ENCODE measurements at places on chromosomes 7 and 10. TPM values are rescaled to one million over a fixed set of nuclear protein-coding genes. Genes with fewer than 3 reads are reported as not detected.

The OR2A5 gene
- not detected for total RNA-seq

The CNPY1 gene
- total RNA-seq = not detected

The CCL24 gene
- not detected for total RNA-seq

- H3K4me1 ChIP-seq = no peaks in the 10 kb centered on the region
- H3K27me3 ChIP-seq = no peaks in the 10 kb centered on the region
- H3K27ac ChIP-seq = no peak overlapping the region
- H3K36me3 ChIP-seq = peaks cover 54% of the 10 kb centered on the region
- H3K4me3 ChIP-seq = no peak overlapping the region
These were observed 48.6 kb upstream of the PPIF start for GRCh38 chr10:79298403-79299244.

DNA sequence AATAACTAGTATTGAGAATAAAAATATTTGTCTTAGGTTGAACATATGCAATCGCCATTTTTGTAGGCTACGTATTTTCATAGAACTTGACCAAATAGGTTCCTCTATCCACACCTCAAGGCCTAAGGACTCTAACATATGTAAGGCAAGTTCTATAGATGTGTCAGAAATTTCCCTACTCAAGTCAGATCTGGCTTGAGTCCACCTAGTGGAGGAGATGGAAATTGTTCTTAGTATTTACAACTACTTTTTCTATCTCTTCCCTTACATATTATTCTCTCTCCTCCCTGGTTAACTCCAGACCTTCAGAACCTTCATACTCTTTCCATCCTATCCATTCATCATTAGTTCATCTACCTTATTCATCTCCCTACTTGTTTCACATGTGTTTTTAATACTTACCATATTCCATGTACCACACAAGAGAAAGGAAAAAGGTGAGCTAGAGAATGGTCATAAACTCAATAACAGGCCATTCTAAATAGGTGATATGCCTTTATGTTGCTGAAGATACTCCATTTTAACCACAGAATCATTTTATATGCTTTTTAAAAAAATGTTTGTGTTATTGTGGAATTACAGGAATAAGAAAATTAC is 174.5 kb upstream of the HDAC9 start:
- no peaks in the 10 kb centered on the region for H3K27me3 ChIP-seq
- H3K36me3 ChIP-seq = no peaks in the 10 kb centered on the region
- peak overlapping the region; percentile 15 for H3K27ac ChIP-seq
- DNase-seq = no peak
- H3K4me1 ChIP-seq = no peaks in the 10 kb centered on the region
- no peak overlapping the region for H3K4me3 ChIP-seq

All from prostate gland (tissue), 2 donors.